ENCODE measurements at places on chromosomes 7 and 10.
A peak's percentile ranks its signal among the peaks of the same experiment; 100 is the strongest.

GRCh38 chr7:110962374-110962773, 128.6 kb upstream of the LRRN3 start:
- no peak for DNase-seq

GRCh38 chr7:138837627-138838026, 39.6 kb upstream of the ATP6V0A4 start:
- DNase-seq = no peak

GRCh38 chr10:26441491-26442214, 3.5 kb downstream of the APBB1IP start:
- DNase-seq = no peak

DNA sequence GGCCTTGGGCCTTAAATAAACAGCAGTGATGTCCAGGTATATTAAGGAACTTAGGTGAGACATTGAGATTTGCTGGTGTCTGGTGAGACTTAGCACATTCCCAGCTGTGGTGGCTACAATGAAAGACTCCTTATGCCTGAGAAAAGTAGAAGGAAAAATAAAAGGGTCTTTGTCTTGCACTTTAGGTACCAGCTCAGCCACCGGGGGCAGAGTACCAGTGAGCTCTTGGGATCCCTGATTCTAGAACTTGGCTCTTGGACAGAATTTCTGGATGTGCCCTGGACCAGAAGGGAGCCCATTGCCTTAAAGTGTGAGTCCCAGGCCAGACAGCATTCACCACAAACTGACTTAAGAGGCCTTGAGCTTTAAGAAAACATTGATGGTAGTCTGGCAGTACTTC, 1038.7 kb downstream of the SORCS3 start:
- DNase-seq = no peak

- DNase-seq = no peak
These were observed 3.3 kb upstream of the PDGFA start for GRCh38 chr7:522951-523314.

DNA sequence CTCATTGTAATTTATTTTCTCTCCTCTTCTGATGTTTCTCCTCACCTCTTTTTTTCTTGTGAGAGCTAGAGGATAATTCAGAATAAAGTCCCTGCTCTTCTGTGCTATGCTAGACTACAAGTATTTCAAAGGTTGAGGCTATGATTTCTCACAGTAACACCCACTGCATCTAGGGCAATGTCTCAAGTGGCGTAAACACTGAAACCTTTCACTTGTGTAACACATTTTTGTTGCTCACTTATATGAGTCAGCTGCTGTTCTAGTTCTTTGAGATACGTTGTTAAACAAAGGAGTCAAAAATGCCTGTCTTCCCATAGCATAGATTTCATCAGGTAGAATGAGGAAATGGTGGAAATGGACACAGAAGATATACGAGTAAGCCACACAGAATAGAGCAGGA, 305.1 kb upstream of the PITRM1 start:
- no peak for DNase-seq

- DNase-seq = no peak
These were observed 584.0 kb upstream of the MKI67 start for GRCh38 chr10:128710098-128710797.

GRCh38 chr10:129962031-129962871, 1.8 kb downstream of the EBF3 start:
- DNase-seq = peak; percentile 23

- DNase-seq = no peak
These were observed 120.7 kb upstream of the PPIF start for GRCh38 chr10:79226391-79227245.
